ENCODE measurements at places on chromosomes 3 and 15. TPM values are rescaled to one million over a fixed set of nuclear protein-coding genes. Genes with fewer than 3 reads are reported as not detected.

Gene DNAH12
- total RNA-seq = 0.38 TPM

Gene LCTL
- not detected for total RNA-seq

Gene IMPG2
- total RNA-seq = 0.38 TPM

Gene SLC35G2
- total RNA-seq = 26.1 TPM

Gene SIDT1
- 4.0 TPM for total RNA-seq

Gene DRD3
- not detected for total RNA-seq

Gene FGD5
- total RNA-seq = 18.2 TPM

Gene C3orf49
- not detected for total RNA-seq

Gene TIGIT
- total RNA-seq = 3.3 TPM

Gene CSPG5
- total RNA-seq = 1.3 TPM

Gene SEMA3G
- total RNA-seq = 148 TPM

Gene SPINT1
- total RNA-seq = not detected

Gene ATP10A
- 44.3 TPM for total RNA-seq

Gene ADIPOQ
- total RNA-seq = 1,341 TPM
